HS-5 (cell line): ENCODE measurements at places on chromosomes 6 and 20.

GRCh38 chr6:46651006-46651405 is 1.6 kb downstream of the CYP39A1 start:
- DNase-seq: no peak

DNA sequence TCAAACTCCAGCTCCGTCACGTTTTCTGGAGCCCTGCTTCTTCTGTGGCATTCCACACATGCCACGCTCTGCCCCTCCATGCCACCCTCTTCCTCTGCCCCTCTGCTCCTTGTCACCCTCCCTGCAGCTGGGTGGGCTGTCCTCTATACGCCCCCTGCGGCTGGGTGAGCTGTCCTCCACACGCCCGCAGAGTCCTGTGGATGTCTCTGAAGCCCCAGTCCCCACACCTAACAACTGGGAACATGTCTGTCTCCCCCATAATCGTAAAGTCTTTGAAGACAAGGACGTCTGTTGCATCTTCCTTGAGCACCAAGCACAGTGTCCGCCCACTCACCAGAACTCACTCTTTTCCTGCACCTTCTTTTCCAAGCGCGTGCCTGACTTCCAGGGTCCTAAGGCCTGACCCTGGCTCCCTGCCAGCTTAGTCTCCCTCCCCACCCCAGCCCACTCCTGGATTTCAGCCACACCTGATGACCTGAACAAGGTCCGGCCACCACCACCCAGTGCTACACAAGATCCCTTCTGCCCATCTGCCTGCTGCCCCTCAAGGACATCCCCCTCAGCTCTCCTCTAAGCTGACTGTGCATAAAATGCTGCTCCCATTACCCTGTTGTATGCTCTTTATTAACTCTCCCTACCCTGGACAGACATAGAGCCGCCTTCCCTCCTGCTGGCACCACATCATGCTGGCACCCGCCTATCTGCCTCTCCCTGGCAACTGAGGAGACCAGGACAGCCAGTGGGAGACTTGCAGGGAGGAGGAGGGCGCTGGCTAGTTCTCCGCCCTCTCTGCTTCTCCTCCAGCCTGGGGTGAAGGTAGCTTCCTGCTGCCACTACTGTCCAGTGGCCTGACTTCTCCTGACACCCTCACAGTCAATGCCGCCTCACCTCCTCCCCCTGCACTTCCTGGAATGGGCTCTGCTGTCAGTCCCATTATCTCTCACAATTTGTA is 10.7 kb upstream of the PRR18 start:
- no peak for DNase-seq

GRCh38 chr6:53411451-53411850 is 62.7 kb upstream of the ELOVL5 start:
- no peak for DNase-seq

DNA sequence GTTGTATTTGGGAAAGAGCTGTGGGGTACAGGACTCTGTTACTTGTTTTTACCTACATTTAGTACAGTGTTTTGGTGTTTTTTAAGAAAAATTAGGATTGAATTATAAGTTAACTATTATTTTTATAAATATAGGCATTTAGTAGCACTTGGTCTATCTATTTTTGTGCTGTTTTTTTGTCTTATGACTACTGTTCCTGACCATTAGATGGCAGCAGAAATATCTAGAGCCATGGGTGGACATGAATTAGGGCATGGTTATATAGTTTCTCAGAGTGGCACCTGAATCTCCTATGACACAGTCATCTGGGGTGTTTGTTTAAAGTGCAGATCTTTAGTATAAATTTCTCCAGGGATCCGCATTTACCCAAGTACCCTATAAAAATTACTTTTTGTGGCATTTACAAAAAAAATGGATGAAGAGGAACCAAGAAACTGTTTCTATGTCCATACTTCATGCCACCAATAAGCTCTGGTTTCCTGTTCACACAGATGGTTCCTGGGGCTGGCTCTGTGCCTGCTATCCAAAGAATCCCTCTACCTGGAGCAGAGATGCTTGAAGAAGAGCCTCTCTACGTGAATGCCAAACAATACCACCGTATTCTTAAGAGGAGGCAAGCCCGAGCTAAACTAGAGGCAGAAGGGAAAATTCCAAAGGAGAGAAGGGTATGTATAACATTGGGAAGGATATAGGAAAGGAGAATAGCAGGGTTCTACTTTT is 19.8 kb downstream of the NFYA start:
- DNase-seq: no peak

DNA sequence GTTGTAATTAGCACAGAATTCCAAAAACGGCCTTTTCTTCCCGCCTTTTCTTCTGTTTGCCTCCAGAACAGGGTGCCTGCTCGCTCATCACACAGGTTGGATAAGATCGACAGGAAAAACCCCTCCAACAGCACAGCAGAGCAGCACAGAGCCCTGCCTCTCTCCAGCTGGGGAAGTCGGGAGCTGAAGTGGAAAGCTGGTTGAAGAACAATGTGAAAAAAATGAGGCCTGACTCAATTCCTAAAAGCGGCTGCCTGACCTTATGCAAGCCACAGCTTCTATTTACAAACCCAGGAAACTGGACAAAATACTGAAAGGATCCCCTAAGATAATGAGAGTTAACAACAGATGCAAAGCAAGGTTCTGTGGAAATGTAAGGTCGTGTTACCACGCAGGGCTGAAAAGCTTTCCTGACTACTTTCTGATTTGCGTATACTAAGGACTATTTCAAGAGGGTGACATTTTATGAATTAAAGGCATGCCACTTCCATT is 116.9 kb downstream of the TTLL2 start:
- no peak for DNase-seq

GRCh38 chr6:64713175-64713574 is 993.9 kb downstream of the EYS start:
- DNase-seq: no peak

- no peak for DNase-seq
Observed at GRCh38 chr20:45765307-45765875, 26.3 kb downstream of the WFDC3 start.

DNA sequence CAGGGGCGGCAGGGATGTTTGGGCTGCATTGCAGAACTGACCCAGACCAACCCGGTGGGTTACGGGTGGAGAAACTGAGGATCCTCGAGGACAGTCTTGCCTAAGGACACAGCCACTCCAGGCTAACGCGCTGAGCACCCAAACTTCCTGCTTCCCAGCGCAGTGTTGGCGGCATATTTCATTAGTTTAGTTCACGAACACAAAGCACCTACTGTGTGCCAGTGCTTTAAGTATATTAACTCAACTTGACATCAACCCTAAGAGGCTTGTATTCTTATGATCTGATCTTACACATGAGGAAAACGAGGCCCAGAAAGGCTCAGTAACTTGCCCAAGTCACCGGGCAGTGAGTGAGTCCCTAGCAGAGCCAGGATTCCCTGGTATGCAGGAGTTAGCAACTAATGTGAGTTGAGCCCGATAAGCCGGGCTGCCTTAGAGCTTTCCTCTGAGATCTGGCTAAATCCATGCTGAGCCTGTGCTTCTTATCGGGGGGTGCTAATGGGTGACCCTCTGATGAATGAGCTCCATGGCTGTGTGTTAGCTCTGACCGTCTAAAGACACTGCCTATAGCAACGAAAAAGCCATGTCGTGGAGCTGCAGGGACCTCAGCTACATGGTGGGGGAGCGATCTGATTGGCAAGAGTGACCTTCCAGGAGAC is 92.7 kb downstream of the CD40 start:
- DNase-seq: no peak
